ENCODE measurements at places on chromosomes 3 and 15.

DNA sequence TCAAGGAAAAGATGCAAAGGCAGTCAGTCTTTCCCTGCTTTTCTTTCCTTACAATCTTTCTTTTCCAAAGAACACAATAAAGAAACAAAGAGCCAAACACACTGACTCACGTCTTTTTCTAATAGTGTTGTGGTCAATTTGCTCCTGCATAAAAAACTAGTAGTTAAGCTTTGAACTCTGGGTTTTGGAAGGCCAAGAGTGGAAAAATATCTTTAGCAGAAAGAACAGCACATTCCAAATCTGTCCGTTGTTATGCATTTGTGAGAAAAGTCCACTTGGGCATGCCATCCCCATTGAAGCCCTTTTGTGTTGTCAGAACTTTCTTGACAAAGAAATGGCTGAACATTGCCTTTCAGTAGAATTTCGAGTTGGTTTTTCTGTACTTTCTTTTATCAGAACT is 18.2 kb downstream of the COL8A1 start:
- no peak for DNase-seq

DNA sequence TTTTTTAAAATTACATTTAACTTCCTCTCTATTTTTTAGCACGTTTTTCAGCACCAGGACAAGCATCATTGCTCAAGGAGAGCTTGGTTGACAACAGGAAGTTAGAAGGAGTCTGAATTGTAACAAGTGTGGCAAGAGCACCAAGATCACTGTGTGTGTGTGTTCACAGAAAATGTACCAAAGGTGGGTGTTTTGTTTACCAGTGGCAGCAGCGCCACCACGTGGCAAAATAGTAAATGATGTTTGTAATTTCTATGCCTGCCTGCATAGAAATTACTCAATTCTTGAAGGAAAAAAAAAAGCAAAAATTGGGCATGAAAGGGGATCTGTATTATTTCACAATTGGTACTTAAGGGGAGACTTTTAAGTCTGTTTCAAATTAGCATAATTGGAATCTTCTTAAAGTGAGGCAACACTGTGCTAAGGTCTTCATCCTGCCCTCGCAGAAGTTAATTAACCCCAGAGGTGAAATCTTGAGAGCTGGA is 7.4 kb upstream of the U2SURP start:
- DNase-seq = peak; percentile 73

- DNase-seq = no peak
These were observed 71.0 kb downstream of the NTRK3 start for GRCh38 chr15:88185584-88185983.

DNA sequence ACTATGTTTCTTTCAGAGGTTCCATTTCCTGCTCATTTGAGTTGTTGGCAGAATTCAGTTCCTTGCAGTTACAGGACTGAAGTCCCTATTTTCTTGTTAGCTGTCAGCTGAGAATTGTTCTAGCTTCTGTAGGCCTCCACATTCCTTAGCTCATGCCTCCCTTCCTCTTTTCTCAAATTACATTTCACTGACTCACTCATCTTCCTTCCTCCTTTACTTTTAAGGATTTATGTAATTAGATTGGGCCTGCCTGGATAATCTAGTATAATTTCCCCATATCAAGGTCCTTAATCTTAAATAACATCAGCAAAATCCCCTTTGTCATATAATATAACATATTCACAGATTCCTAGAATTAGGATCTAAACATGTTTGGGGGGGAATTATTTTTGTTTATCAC is 40.6 kb upstream of the RBMS3 start:
- DNase-seq = no peak

DNA sequence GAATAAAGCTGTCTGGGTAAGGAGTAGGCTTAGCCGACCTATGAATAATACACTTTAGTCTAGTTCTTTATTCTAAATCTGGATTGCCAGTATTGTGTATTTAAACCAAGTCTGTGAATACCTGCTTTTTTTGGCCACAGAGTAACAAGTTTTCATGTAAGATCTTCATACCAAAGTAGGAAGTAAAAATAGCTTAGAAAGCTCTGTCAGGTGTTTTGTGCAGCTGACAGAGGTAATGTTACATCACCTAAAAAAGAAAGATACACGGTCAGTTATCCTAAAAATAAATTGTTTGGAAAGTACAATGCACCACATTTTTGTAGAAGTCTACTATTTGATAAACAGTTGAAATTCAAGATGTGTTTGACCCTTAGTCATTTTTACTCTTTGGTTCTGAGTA is 16.5 kb downstream of the CALML4 start:
- DNase-seq = no peak

DNA sequence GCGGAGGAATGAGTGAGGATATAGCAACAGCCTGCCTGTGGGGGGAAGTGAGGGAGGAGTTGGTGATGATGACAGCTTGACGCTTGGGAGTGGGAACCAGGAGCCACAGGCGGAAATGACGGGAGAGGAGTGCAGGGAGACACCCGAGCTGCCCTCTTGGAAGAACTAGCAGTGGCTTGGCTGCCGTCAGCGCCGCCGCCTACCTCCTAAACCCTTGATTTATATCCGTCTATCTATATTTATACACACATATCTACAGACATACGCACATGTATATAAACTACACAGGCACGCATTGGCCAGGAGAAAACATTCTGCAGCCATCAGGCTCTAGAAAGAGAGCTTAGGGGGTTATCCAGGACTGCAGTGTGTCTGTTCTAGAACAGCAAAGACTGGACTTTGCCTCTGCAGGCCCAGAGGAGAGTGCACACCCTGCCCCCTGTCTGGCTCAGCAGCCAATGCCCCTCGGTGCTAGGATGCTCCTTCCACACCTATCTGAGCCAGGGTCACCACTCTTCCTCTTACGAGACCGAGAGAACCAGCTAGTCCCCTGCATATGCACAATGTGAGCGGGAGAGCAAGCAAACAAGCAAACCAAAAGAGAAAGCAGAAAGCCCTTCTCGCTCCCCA is 45.3 kb upstream of the MAGEF1 start:
- peak; percentile 37 for DNase-seq
